ENCODE measurements at places on chromosomes 4 and X.

DNA sequence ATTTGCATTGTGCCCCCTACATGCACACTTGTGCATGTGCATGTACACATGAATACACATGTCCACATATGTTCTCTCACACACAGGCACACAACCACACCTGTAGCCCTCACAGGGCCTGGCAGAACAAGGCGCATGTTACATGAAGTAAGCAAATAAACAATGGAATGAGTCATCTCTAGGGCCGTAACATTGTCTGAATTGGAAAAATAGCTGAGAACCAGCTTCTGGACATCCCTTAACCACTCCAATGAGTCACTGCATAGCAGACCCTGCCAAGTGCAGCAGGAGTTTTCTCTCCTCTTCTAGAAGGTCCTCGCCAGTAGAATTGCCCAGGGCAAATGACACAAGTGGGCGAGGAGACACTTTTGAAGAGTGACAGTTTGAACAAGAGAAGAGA, 66.1 kb downstream of the MAGEA10 start:
- DNase-seq: no peak

GRCh38 chrX:9957743-9958142, 9.4 kb upstream of the CLDN34 start:
- DNase-seq: no peak

- DNase-seq: no peak
These were observed 14.7 kb downstream of the SORCS2 start for GRCh38 chr4:7206911-7207567.

- DNase-seq: no peak
These were observed 26.0 kb upstream of the IQCM start for GRCh38 chr4:149841686-149842085.

DNA sequence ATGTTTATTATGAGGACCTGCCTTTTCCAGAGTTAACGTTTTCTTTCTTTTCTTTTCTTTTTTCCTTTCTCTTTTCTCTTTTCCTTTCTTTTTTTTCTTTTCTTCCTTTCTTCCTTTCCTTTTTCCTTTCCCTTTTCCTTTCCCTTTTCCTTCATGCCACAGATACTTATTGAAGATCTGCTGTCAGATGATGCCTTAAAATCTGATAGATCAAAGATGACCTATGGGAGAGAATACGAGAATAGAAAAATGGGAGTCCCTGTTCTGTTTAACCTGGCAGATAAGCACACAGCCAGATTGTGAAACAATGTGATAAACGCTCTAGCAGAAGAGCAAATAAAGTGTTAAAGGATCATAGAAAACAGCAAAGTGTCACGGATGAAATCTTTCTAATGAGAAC, 38.9 kb downstream of the AFF1 start:
- no peak for DNase-seq

DNA sequence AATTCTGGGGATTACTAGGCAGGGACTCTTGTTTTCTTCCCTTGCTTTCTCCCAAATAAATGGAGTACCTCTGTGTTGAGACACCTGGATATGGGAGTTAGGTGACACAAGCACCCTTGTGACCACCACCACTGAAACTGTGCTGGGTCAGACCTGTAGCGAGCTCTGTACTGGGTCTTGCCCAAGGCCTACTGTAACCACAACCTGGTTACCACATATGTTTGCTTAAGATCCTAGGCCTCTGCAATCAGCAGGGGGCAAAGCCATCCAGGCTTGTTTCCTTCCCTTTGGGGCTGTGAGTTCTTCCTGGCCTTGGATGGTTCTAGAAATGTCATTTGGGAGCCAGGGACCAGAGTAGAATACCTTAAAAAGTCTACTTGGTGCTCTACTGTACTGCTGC, 49.4 kb downstream of the LPAR4 start:
- DNase-seq: no peak

DNA sequence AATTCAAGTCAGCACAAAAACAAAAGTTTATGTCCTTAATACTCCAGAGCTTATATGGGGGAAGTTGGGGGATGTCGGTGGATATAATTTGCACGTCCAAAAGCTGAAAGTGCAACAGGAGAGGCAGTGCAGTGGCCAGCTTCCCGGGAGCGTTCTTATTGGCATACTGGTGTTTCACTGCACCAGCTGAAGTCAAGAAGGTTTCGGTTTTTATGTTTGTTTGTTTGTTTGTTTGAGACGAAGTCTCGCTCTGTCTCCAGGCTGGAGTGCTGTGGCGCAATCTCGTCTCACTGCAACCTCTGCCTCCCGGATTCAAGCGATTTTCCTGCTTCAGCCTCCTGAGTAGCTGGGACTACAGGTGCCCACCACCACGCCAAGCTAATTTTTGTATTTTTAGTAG, 28.6 kb upstream of the TLR3 start:
- no peak for DNase-seq

DNA sequence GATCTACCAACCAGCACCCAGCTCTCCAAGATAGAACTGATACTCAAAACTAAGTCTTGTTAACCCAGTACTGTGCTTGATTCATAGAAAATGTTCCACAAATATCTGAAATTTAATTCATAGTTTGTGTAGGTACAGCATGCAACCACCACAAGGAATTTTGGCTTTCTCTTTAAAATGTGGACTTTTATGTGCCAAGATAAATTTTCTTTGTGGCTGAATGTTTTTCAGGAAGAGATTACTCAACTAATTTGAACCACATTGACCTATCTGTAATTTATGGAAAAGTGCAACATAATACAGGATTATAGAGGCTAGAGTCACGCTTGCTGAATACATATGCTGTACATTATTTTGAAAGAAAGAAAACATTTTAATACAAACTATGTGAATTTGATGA, 730.8 kb downstream of the IL1RAPL1 start:
- DNase-seq: no peak

DNA sequence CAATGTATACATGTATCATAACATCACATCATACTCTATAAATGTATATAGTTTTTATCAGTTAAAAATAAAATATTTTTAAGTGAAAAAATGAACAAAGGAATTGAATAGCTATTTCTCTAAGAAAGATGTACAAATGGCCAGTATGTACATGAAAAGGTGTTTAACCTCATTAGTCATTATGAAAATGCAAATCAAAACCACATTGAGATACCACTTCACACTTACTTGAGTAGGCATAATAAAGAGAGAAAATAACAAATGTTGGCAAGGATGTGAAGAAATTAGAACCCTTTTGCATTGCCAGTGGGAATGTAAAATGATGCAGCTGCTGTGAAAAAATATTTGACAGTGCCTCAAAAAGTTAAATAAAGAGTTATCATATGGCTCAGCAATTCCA, 95.5 kb downstream of the IRS4 start:
- no peak for DNase-seq

DNA sequence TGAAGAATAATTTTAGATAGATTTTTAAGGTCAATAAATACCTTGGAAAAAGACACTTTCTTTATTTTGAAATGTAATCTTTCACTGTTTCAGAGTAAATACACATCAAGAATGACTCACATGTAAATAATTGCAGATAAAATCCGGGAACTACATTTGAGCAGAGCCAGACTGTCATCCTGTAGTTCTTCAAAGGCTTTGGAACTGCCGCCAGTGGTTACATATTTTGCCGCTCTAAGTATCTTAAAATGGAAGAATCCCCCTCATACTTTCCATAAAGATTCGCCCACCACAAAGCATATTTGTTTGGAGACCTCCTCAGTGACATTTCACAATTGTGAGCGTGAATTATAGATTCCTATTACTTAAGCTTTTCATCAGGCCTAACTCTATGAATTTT, 607.8 kb upstream of the ZFP42 start:
- no peak for DNase-seq

- DNase-seq: no peak
These were observed 42.9 kb downstream of the RBM47 start for GRCh38 chr4:40586729-40587128.

DNA sequence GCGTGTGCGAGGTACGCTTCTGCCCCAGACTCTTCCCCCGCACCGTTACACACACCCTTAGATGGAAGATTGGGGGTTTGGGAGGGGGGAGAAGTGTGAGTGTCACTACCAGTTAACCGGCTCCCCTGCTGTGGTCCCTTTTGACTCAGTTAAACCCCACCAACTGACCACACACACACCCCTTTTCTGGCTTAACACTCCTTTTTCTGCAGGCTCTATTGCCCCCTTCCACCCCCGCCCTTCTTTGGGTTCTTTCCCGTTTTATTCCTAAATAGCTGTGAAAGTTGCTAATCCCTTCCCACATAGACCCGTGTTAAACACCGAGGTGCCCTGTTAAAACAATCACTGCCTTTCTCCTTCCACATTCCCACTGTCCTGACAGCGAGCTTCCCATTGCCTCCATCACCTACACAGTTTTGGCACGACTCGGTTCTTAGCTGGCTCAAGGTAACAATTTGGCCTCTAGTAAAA, 3.7 kb upstream of the NR3C2 start:
- DNase-seq: no peak

- no peak for DNase-seq
These were observed 188.5 kb upstream of the TEX13C start for GRCh38 chrX:125131164-125131563.

DNA sequence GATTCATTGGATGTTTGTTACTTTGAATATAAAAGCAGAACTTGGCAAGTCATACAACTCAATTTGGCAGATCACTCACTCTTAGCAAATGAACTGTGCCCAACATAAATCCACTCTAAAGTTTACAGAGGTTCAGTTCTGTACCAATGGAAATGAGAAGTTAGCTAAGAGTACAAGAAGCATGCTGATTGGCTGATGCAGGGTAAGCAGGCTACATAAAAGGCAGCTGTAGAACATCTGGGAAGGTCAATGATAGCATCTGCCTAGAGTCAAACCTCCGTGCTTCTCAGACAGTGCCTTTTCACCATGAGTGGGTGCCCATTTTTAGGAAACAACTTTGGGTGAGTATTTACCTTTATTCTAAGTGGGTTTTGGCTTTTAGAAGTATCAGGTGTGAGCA, at the start of gene TDO2:
TDO2 (plus strand) TSS at position 244 of the 400 bp plus-strand sequence; CDS start at position 307, 63 bp downstream.
- no peak for DNase-seq

- no peak for DNase-seq
These were observed 206.4 kb upstream of the PACRGL start for GRCh38 chr4:20493761-20494353.

DNA sequence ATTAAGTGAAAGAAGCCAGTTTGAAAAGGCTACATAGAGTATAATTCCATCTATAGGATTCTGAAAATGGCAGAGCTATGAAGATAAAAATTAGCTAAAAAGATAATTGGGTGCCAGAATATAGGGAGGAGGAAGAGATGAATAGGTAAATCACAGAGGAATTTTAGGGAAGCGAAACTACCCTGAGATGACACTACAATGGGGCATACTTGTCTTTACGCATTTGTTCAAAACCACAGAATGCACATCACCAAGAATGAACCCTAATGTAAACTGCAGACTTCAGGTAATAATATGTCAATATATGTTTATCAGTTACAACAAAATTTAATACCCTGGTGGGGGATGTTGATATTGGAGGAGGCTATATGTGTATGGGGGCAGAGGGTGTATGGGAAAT, 1342.9 kb downstream of the ADGRL3 start:
- no peak for DNase-seq

DNA sequence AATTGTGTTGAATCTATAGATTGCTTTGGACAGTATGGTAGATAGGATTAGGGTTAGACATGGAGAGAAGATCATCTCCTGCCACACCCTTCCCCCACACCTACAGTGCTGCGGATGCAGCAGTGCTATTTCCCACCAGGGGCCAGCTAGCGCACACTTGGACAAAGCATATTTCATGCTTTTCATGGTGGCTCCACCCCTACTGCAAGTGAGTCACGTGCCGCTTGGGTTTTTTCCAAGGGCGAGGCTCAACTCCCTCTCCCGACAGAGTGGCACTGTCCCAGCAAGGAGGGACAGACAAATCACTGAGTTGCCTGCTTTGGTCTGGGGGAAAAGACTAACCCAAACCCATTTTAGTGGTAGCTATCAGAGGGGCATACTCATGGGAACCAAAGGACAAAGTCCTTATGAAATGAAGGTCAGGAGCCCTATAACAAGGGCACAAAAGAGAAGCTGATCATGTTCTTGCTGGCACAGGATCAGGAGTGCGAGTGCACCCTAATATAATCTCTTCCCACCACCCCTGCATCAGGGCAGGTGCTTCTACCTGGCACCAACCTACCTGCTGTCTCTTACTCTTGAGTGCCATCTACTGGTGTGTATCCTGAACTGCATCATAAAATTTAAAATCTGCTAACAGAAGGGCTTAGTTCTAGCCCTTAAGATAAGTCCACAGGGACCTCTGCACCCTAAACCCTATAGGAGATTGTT, 55.1 kb upstream of the PGAM4 start:
- no peak for DNase-seq

DNA sequence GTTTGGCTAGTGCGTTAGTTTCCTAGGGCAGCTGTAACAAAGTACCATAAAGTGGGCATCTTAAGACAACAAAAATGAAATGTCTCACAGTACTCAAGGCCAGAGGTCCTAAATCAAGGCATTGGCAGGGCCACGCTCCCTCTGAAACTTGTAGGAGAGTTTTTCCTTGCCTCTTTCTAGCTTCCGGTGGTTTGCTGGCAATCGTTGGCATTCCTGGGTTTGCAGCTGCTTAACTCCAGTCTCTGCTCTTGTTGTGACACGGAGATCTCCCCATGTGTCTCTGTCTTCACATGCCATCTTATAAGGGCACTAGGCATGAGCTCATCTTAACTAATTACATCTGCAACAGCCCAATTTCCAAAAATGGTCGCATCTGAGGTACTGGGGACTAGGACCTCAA, 362.0 kb upstream of the BOD1L1 start:
- no peak for DNase-seq

- no peak for DNase-seq
These were observed 234.7 kb downstream of the LDB2 start for GRCh38 chr4:16663732-16664131.

GRCh38 chrX:50962156-50962555, 51.6 kb downstream of the BMP15 start:
- DNase-seq: no peak

DNA sequence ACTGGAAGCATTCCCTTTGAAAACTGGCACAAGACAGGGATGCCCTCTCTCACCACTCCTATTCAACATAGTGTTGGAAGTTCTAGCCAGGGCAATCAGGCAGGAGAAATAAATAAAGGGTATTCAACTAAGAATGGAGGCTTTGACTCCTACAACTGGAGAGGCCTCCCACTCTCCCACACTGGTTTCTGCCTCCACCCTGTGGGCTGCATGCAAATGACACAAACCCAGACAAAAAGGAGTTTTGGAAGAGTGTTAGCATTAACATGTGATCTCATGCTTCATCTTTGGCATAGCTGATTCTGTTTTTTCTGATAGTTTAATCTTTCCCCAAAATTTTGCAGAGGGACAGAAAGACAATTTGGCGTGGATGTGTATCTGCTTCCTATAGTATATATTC, 80.8 kb upstream of the IQCM start:
- no peak for DNase-seq
